ENCODE measurements at places on chromosomes 12 and 14.

DNA sequence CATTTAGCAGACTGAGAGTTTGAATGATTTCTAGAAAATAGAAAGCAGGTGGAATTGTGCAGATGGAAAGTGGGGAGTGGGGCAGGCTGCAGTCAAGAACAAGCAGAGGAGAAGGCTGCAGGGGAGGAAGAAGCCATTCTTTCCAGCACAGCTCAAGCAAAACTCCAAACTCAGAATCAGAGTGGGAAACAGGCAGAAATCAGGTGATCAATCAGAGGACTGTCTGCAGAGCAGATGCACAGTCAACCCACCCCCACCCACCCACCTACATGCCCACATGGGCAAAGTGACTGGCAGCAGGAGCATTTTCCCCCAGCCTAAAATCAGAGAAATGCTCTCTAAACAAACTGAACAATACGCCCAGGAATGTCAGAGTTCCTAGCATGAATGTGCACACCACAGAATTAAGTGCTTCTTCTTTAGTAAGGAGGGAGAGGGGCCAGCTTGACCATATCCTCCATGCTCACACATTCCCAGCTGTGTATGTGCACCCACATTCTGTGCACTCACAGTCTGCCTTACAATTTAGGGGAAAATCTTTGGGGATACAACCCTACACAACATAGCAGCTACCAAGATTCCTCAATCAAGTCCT lies 194.1 kb upstream of the PLEKHA5 start:
- no peak for DNase-seq

GRCh38 chr12:32273063-32273522 lies 126.3 kb upstream of the FGD4 start:
- no peak for DNase-seq

- no peak for DNase-seq
Measured at GRCh38 chr12:1094714-1095113, 103.7 kb downstream of the ERC1 start.

- DNase-seq: peak; percentile 60
Measured at GRCh38 chr12:119869720-119870119, 7.4 kb downstream of the CIT start.

- no peak for DNase-seq
Measured at GRCh38 chr12:41683513-41684240, 461.0 kb downstream of the GXYLT1 start.

- no peak for DNase-seq
Measured at GRCh38 chr12:43406801-43407200, 145.2 kb downstream of the ADAMTS20 start.

GRCh38 chr14:61494018-61494417 lies 172.6 kb downstream of the PRKCH start:
- DNase-seq: no peak
